ENCODE measurements at places on chromosomes 12 and 14.

DNA sequence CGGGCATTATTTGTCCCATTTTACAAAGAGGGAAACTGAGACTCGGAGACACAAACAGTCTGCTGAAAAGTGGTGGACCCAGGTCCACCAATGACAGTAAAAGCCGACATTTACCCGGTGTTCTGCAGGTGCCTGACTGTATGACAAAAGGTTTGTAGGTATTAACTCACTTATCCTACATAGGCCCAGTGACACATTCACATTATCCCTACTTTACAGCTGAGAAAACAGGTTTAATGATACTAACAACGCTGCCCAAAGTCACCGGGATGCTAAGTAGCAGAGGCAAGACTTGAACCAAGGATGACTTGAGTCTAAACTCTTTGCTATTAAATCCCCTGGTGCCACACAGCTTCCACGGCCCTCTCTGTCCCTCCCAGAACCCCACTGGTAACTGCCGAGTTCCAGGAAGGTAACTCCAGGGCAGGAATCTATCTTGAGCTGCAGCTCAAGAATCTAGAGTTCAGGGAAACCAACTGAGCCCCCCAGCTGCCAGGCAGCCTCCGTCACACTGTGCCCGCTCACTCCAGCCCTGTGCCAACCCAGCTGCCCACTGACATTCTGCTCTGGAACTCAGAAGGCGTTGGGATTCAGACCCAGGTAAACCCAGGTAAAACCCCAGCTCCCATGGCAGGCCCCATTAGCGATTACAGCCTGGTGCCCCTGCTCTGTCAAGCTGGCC, 33.7 kb downstream of the SYNE3 start:
- no peak for DNase-seq

DNA sequence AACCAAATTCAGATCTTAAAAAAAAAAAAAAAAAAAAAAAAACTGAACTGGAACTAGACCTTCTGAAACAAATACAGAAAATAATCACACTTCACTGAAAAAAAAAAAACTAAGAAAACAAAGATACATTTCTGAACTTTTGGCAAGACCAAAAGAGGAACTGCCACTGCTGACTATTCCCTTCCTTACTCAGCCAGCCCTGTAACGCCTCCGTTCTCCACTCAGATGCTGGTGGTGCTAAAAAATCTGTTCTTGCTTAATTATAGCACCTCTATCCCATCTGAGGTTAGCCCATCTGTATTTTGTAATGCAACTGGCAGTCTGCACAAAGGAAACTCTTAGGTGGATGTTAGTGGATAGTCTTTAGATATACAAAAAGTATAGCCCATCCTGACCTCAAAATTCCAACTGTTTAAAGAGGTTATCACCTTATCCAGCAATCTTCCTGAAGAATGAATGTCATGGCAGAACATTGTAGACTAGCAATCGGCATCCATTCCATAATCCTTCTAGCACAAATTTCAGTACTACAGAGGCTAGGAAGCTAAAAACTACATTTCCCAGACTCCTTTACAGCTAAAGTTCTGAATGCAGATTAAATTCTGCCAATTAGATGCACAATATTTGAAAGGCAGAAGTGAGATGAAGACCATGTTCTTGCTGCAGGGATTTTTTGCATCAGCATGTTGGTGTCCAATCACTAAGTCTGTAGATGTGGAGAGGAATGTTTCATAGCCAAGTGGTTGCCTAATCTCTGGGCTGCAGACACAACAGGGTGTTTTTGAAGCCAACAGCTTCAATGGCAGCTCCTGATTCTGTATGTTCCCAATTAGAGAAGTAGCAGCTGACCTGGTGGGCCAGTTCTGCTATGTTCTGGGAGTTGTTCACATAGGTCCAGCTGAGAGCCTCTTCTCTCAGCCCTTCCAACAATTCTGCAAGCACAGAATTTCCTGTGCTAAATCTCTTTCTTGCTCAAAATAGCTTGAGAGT, 5.7 kb downstream of the MAP3K9 start:
- DNase-seq: no peak

DNA sequence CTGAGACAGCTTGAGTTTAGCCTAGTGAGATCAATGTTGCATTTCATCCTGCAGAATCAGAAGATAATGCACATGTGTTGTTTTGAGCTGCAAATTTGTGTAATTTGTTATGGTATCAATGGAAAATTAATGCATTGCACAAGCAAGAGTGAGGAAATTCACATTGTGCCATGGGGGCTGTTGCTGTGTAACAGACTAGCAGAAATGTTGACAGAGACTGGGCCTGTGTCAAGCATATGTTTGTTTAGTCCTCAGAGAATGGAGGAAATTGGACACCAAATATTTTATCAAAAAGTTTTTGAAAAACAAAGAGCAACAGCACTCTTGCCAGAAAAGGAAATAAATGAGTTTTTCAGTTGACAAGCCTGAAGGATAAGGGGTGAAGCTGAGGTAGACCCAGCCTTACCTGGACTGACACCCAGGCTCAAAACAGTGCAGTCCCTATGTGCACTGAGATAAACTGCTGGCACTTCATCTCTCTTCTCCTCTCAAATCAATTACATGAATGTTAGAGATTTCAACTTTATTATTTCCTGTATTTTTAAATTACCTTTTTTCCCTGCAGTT, 1150.0 kb downstream of the FSCB start:
- DNase-seq: no peak

GRCh38 chr14:50859296-50859624, 12.6 kb upstream of the ABHD12B start:
- no peak for DNase-seq

DNA sequence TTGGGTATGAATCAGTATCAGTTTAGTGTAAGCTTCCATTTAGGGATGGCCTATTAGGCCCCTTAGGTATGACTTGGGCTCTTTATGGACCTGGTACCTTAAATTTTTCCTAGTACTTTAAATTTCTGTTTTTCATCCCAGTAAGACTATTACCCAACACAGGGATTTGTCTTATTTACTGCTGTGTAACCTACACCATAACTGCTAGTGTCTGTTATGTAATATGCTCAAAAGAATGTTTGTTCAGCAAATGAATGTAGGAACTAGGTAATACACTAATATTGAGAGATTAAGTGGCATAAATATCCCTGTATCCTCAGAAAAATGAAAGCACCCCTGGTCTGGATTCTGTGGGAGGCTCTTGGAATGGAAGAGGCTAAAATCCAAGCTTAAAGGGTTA, 63.7 kb upstream of the YARS2 start:
- DNase-seq: no peak

GRCh38 chr12:51635346-51635745, 44.3 kb downstream of the SCN8A start:
- DNase-seq: no peak

DNA sequence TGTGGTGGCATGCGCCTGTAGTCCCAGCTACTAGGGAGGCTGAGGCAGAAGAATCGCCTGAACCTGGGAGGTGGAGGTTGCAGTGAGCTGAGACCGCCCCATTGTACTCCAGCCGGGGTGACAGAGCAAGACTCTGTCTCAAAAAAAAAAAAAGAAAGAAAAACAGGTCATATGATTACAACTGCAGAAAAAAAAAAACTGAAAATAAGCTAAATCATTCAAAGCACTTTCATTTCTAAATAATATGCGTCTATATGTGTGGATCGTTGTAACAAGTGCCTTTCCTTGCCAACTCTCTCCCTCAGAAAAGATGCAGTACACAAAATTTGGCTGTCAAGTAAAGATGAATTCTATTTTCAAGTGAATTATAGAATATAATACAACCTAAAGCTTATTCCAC, 42.4 kb downstream of the ATXN2 start:
- no peak for DNase-seq

DNA sequence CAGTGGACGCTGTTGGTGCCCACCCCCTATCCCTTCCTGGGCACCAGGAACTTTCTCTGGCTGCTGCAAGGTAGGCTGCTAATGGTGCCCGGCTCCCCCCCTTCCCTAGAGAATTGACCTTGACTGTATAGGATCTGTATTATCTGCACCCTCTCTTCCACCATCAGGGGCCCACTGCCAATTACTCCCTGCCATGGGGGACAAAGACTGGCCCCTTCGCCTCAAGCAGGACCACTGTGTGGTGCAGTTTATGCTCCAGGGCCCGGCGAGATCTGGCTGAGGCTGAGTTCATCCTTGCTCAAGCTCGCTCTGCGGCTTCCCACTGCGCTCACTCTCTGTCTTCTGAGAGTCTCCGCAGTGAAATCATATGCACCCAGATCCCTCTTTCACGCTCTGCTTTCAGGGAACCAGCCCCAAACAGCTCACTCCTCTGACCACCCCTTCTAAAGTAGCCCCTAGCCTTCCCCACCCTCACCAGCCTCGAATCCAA, 95.2 kb downstream of the LGMN start:
- no peak for DNase-seq

GRCh38 chr12:109753054-109753401, 39.4 kb downstream of the FAM222A start:
- DNase-seq: no peak

GRCh38 chr14:99505089-99505488, 23.9 kb downstream of the CCNK start:
- DNase-seq: no peak

Measured in stimulated activated CD4-positive, alpha-beta T cell treated with anti-CD3 and anti-CD28 coated beads, Interleukin-12 subunit alpha, Interleukin-12 subunit beta, amount 100 ng/mL, for 48 hours (primary cell).